ENCODE measurements at places on chromosomes 11 and 22.

- DNase-seq, result no peak
Observed at GRCh38 chr11:126640186-126640585, 284.7 kb downstream of the ST3GAL4 start.

DNA sequence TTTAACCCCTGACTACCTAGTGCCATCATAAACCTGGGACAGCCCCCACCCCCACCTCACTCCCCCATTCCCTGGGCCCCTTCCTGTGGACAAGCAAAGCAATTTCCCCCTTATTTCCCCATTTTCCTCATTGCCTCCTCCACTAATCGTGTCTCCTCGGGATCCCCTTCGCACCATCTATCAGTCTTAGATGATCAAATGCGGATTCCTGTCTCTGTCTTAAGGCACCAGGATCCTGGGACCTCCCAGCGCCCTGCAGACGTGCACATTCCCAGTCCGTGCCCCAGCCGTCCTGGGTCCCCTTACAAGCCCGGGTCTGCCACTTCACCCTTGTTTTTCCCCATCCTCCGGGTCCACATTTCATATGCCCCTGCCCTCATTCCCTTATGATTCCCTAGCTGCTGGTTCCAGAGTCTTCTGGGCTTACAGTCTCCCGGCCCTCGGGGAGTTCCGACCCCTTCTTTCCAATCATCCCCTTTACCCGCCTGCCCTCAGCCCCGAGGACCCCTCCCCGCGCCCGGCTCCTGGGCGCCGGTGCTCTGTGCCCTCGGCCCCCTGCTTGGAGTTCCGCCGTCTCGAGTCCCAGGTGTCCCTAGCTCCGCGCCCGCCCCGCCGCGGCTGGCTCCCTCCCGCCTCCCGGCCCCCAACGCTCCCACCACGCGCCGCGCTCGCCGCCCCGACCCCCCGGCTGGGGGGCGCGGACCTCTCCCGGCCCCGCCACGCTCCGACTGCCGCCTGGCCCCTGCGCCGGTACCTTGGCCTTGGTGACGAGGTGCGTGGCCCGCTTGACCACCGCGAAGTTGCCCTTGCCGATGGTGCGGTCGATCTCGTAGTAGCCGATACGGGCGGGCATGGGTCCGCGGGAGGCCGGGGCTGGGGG lies 599 bp downstream of the SIK3 start:
- DNase-seq, result peak; percentile 56

DNA sequence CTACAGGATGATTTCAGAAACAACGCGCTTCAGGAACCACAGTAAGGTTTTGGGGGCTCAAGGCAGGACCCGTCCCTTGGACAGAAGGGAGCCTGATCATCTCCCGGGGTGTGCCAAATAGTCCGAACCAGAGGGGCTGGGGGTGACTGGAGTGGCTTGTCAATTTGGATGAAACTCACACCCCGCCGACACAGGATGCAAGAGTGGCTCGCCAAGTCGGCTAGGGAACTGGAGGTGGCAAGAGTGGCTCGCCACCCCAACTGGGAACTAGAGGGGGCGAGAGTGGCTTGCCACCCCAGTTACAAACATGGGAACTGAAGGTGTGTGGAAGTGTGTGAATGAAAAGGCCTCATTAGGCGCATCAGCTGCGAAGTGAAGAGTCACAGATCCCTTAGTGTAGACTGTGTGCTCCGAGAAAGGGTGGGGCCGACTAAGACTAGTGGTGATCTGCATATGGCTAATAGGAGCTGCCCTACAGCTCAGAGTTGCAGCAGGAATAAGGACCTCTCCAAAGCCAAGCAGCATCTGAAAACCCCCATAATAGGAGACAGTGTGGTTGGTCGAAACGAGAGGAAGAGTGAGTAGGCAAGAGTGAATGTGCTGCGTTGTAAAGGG lies 26.6 kb upstream of the CPT1A start:
- no peak for DNase-seq

- no peak for DNase-seq
Observed at GRCh38 chr22:40621309-40622151, 15.0 kb downstream of the MRTFA start.

GRCh38 chr11:77446911-77447629 lies 26.8 kb downstream of the PAK1 start:
- no peak for DNase-seq

DNA sequence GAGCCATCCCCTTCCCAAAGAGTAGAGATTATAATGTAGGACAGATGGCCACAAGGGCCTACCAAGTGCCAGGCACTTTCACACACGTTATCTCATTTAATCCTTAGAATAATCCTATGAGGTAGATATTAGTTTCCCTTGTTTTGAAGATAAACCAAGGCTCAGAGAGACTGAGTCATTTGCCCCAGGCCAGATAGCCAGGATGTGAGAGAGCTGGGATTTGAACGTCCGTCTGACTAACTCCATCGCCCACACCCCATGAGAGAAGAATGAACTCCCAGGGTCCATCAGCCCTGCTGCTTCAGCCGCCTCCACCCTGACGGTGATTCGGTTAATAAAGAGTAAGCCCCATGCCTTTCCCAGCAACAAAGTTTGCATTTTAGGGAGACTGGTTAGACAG lies 10.7 kb downstream of the PRG3 start:
- no peak for DNase-seq
